Stimulated activated CD4-positive, alpha-beta T cell treated with anti-CD3 and anti-CD28 coated beads, Interleukin-2, amount 100 ng/mL, for 24 hours (primary cell): ENCODE measurements at places on chromosomes 3 and 15.

- DNase-seq, result no peak
These were observed 118.3 kb upstream of the ATP2B2 start for GRCh38 chr3:10623578-10624275.

GRCh38 chr3:141448606-141449220, 38.1 kb upstream of the RASA2 start:
- no peak for DNase-seq

GRCh38 chr3:5116538-5116937, 5.6 kb upstream of the ARL8B start:
- no peak for DNase-seq

DNA sequence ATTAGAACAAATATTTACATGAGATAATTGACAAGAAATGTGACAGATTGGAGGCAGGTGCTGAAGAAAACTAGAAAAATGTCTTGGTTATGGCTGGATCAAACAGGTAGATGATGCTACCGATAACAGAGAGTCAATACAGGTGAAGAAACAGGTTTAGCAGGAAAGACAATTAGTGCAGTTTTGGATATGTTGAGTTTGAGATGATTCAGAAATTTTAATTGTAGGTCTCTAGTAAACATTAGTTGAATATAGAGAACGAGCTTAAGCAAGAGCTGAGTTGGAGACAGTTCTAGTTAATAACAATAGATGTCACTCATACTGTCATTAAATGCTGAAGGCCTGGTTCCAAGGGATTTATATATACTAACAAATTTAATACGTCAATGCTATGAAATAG, 524.4 kb downstream of the NSUN3 start:
- DNase-seq, result no peak

DNA sequence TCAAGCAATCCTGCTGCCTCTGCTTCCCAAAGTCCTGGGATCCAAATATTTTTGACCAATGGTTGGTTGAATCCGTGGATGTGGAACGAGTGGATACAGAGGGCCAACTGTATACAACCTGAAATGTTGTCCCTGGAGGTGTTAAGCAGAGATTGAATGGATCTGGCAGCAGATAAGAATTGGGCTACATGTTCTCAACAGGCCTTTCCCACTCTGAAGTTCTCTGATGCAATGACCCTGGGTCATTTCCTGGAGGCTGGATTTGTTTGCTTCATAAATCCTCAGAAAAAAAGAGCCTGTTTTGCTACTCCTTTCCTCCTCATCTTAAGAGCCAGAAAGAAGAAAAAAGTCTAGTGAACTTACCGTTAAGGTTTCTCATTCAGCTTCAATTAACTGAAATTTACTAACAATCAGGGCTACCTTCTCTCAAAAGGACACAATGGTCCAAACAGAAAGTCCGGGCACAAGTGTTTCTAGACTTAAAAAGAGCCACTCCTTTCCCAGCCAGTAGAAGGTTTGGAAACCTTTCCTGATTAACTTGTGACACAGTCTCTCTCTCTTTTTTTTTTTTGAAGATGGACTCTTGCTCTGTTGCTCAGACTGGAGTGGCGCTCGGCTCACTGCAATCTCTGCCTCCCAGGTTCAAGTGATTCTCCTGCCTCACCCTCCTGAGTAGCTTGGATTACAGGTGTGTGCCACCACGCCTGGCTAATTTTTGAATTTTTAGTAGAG, 6.5 kb downstream of the ARHGEF3 start:
- no peak for DNase-seq

DNA sequence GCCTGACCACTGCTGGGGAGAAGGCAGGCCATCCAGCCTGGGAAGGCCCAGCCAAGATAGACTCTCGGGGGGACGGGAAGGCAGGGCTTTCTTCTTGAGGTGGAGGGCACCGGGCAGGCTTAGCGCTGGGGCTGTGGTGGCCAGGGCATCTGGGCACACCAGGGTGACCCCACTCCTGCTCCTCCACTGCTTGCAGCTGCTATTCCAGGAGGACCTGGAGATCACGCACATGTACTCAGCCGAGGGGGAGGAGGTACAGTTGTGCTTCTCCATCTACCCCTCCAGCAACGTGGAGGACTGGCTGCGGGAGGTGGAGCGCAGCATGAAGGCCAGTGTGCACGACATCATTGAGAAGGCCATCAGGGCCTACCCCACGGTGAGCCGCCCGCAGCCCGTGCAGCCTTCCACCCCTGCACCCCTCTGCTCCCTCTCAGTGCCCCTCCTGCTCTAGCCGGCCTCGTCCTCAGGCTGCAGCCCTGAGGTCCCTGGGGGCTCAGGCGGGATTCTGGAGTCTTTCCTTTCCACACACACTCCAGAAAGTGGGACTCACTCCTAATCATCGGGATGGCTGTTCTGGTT, 42.3 kb downstream of the DNAH1 start:
- DNase-seq, result no peak

- DNase-seq, result no peak
These were observed 315.2 kb downstream of the ZBTB20 start for GRCh38 chr3:114831861-114832260.

DNA sequence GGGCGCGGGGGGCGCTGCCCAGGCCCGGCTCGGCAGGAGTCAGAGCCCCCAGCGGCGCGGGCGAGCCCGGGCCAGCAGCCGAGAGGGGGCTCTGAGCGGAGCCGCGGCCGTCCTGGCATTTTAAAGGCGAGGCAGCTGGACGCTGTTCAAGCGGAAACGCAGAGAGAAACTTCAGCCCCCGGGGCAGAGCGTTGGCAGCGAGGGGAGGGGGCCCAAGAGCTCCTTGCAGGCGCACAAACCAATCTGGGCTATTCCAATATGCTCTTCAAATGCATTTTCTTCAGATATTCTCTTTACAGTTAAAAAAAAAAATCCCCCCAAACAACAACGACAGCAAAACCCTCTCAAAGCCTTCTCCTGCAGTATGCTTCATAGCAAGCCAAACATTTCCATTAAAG, at the start of gene CTXND1:
TSS of gene CTXND1 (minus strand) at position 93 of the 398 bp plus-strand sequence. CDS start 50,264 bp downstream, outside the sequence.
- no peak for DNase-seq

DNA sequence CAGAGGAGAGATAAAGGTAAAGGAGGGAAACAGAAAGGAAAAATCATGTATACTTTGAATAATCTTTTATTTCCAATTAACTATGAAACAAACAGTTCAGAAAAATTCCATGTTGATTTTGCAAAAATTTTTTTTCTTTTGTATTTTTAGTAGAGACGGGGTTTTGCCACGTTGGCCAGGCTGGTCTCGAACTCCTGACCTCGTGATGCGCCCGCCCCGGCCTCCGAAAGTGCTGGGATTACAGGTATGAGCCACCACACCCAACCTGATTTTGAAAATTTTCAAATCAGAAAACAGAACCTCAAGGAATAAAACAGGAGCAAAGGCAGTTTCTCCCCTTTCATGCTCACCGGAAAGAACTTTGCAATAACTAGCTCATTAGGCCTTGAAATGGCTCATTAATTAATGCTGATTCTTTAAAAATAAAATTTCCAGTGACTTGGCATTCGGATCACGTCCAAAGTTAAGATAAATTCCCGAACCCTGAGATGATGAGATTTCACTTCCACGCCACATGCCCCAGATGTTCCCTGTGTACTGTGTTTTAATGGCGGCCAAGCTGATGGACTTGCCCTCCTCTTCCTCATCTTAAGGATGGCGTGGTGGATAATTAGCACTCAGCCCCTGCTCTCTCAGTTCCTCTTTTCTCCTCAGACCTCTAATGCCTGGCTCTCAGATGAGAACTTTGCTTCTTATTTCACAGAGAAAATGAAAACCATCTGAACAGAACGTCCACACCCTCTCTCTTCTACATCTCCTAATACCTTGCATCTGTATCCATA, 10.8 kb downstream of the BCL2L10 start:
- DNase-seq, result no peak

GRCh38 chr3:141150931-141151330, 80.7 kb upstream of the PXYLP1 start:
- DNase-seq, result no peak

- DNase-seq, result no peak
These were observed 31.7 kb downstream of the GPR149 start for GRCh38 chr3:154398084-154398967.

DNA sequence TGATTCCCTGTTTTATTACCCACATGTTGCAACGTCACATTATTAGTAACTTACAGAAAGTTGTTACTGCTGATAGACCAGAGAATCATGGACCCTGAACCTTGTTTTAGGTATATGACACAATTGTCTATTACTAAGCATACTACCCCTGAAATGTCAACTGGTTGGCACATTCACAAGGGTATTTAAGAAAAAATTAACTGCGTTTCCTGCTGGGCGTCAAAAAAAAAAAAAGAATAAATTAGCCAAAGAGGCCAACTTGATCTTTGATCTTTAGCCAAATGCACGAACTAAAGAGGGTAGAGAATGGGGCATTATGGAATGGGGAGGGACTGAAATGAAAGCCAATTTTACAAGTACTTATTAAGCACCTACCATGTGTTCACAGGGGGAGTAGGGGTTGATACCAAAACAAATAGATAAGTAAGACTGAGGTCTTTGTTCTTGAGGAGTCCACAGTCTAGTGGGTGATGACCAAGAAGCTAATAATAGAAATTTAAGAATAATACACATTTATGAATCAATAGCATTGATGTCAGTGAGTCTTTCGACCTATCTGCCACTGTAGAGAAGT, 17.8 kb upstream of the MUC13 start:
- no peak for DNase-seq

DNA sequence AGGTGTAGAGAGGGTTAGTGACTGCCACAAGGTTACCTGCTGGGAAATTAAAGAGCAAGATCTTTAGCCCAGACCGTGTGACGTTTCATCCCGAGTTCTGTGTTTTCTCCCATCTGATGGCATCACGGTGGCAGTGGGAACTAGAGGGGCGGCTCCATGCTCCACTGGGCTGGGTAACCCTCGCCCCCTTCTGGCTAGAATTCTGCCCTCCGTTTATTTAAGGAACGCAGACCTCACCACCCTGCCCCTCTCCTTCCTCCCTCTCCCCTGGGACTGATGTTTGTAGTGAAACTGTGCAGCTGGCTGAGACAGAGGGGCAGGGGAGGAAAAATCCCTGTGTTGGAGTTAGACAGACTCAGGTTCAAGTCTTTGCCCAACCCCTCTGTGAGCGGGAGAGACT, 65.6 kb downstream of the ITGA11 start:
- no peak for DNase-seq

DNA sequence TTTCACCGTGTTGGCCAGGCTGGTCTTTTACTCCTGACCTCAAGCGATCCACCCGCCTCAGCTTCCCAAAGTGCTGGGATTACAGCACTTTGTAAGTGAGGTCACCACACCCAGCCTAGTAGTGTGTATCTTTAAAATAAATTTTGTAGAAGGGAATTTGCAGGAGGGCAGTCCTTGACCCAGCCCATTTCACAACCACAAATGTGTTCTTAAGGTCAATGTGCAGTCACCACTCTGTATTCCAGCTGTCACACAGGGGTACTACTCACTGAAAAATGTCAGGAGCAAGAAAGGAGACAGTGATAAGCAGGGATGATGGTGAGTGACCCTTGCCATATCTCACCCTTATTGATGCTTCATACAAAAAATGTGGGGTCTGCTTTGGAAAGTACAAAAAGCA, 98.5 kb downstream of the FRMD5 start:
- DNase-seq, result no peak

DNA sequence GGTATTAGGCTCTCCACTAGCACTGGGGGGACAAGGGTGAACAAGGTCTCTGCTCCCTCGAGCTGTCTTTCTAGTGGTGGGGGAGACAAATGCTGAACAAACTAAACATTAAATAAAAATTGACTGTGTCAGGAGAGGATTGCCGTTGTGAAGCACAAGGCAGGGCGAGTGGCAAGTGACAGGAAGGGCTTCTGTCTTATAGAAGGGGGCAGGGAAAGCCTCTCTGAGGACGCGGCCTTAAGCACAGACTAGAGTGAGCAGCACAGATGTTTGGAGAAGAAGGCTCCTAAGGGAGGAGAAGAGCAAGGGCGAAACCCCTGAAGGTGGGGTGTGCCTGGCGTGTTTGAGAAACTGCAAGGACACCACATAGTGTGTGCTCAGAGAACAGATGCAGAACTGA, 50.9 kb upstream of the ATP2B2 start:
- no peak for DNase-seq

GRCh38 chr3:112966633-112967032, 8.3 kb downstream of the CD200R1 start:
- DNase-seq, result no peak

- no peak for DNase-seq
These were observed 18.1 kb upstream of the ALDH1A3 start for GRCh38 chr15:100861511-100861991.

- peak; percentile 67 for DNase-seq
These were observed 376 bp downstream of the KPNA4 start for GRCh38 chr3:160564949-160565441.

DNA sequence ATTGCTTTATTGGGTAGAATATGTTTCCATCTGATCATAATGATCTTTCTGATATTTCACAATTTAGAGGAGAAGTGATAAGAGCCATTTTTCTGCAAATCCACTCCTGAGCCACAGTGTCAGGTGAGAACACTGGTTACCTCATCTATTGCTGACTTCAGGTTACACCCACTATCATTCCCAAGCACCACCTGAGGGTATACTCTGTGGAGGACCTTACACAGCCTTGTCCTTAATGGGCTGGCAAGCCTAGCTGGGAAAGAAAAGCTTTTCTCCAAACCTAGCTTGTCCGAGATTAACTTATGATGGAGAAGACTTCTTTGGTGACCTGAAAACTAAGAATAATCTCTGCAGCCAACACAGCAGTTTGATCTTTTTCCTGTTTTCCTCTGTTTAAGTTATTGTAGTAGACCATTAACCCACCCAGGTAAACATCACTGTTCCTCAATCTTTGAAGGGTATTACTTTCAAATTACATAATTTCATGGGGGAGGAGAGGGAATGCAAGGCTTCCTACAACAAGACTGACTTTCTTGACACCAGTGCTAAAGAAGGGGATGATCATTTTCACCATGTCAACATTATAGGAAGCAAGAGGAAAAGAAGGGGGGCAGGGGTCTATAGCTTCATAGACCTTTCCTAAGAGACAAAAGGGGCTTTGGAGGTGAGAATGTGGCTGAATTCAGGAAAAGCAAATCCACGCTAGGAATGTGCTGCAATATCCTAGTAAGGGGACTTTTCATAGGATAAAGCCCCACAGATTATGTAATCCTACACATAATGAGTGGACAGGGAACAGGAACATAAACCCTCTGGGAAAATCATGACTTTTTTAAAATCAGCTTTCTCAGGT, 1.7 kb downstream of the NCEH1 start:
- no peak for DNase-seq

GRCh38 chr3:160616311-160616710, 50.9 kb upstream of the KPNA4 start:
- no peak for DNase-seq

DNA sequence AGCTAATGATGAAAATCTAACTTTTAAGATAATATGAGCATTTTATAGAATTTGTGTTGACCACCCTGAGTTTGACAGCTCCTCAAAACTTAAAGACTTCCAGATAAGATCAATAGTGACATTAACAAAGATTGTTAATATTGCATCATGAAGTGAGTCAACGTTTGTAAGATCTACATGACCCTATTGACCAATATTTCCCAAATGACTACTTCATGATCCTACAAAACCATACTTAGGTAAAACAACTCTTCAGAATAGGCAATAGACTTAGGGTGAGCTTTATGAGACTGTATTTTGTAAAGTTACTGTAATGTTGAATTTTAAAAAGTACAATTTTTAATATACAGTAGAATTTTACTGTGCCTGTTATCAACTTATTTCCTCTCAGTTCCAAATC, 422.7 kb upstream of the ALCAM start:
- DNase-seq, result no peak
